ENCODE measurements at places on chromosomes 3 and 15.
A peak's percentile ranks its signal among the peaks of the same experiment; 100 is the strongest.

GRCh38 chr15:63938486-63939061, 104.8 kb upstream of the HERC1 start:
- no peak for DNase-seq

GRCh38 chr3:24521420-24522145, 26.9 kb upstream of the THRB start:
- DNase-seq: peak; percentile 64

GRCh38 chr15:38885001-38885400, 320.4 kb upstream of the RASGRP1 start:
- DNase-seq: no peak

DNA sequence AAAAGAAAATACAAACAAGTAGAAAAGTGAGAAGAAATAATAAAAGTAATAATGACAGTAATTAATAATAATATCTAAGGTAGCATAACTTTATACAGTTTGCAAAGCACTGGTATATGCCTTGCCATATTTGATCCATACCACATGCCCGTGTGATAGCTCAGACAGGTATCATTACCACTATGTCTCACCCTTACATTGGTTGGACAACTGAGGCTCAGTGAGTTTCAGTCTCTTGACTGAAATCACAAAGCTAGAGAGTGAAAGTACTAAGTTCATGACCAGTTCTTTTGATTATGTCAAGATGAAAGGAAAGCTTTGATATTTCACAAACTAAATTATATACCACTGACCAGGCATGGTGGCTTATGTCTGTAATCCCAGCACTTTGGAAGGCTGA, 408.9 kb downstream of the GAP43 start:
- no peak for DNase-seq

DNA sequence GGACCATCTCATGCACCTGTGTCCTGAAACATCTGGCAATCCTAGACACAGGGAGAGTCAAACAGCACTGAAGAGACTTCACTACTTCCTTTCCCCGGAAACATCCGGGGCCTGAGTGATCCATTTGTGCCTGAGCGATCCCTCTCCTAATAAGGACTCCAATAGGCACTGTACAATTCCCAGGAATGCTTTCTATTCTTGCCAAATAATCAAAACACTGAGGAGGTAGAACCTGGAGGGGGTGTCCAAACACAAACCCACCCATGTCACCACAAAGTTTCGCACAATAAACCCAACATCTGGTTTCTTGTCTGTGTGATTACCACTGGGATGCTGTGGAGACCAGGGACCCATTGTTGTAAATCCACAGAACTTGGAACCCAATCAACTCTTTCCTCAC, 205.0 kb downstream of the OPA1 start:
- no peak for DNase-seq

DNA sequence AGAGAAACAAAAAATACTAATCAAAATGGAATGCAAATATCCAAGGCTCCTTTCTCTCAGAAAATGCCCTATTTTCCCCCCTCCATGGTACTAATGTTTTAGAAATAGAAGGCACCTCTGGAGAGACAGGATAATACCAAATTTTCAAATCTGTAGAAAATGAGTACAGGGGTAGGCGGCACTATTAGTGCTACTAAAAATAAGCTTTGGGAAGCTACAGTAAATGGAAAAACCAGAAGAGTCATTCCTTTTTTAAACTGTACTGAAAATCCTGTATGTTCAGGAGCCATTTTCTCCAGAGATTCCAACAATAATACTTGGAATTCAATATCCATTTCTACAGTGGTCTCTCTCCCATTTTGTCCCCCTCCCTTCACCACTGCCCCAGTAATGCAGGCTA, 320.8 kb downstream of the RORA start:
- no peak for DNase-seq

- DNase-seq: no peak
Observed at GRCh38 chr15:55513152-55513551, 5.1 kb upstream of the DNAAF4 start.

GRCh38 chr3:50554553-50554952, 13.0 kb downstream of the C3orf18 start:
- no peak for DNase-seq

DNA sequence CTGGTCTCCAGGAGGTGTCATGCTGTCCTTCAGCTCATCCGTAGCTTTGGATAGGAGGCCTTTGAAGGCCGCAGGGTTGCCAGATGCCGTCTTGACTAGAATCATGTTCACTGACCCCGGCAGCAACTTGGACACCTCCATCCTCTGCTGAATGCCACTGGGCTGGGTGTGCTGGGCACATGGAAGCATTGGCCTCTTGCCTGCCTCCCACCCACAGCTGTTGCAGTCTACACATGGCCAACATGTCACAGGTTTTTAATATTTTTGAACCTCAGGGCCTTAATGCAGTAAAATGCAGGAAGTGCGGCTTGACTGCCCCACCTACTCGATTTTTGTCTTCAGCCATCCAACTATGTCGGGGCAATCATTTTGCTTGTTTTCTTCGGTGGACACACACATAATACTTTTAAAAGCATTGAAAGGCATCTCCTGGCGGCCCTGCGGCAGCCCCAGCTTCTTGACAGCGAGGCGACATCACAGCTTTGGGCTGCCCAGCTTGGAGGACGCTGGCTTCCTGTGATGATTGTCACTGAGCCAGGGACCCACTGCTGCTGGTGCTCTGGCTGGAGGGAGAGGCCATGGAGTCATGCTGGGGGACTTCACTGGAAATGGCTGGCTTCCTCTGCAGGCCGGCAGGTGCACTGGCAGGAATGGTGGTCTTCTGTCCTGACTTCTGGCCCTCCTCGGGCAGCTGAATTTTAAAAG, 31.6 kb upstream of the ACAD9 start:
- no peak for DNase-seq

GRCh38 chr15:74631935-74632560, 16.4 kb downstream of the CLK3 start:
- peak; percentile 79 for DNase-seq

DNA sequence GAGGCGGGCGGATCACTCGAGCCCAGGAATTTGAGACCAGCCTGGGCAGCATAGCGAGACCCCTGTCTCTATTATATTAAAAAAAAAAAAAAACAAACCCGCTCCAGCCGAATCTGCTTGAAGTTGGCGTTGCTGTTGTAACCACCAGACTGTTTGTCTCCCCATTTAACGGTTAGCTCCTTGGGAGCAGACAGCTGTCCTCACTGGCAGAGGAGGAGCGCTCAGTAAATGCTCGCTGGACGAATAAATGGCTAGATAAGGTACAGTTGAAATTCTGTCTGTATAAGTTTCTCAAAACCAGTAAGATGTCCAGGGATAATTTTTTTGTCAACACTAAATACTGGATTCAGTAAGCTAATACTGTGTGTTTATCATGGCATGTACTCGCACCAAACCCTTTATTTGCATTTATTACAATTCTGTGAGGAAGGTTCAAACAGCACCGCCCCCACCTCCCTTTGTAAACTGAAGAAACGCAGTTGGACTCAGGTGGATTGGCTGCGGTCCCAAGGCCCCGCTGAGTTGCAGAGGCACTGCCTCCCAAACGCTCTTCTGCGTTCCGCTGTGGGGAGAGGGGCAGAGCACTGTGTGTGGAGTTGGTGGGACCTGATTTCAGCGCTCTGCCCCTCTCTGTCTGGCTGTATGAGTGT, 1.1 kb downstream of the RCCD1 start:
- no peak for DNase-seq

DNA sequence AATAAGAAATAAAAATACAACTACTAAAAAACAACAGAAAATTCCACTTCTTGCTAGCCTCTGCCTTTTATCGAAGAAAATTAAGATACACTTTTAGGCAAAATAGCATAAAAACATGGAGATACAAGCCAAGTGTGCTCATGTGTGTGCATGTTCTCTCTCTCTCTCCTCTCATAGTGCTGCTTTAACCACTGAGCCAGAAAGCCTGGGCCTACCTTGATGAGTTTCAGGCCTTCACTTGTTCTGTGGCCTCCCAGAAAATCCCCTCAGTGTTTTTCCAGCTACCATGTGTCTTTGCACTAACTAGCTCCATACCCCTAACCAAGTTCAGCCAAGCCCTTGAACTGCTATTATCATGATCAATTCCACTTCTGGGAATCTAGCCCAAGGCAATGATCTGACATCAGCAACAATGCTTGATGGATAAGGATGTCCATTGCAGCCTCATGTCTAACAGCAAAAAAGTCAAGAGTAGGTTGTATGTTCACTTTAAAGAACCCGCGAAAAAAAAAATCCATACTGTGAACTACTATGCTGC, 18.1 kb downstream of the CYP11A1 start:
- DNase-seq: no peak

GRCh38 chr3:27310688-27311087, 58.5 kb downstream of the NEK10 start:
- no peak for DNase-seq

- DNase-seq: no peak
Observed at GRCh38 chr3:149442043-149442442, 32.5 kb upstream of the TM4SF4 start.

DNA sequence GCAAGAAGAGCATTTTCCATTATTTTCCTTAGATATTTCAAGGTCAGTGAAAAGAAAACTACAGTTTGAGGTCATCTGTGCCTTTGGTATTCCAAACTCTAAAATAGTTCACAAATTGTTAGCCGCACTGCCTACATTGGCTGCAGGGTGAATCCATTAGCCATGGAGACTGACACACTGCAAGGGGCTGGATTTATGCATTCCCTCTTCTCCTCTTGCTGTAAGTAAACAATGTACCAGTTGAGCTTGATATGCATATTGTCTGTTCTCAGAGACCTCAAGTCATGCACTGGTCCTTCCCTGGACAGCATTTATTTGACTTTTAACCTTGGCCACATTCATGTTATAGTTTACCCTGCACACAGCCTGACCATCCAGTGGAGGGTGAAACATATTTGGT, 50.2 kb upstream of the TNFSF10 start:
- no peak for DNase-seq

DNA sequence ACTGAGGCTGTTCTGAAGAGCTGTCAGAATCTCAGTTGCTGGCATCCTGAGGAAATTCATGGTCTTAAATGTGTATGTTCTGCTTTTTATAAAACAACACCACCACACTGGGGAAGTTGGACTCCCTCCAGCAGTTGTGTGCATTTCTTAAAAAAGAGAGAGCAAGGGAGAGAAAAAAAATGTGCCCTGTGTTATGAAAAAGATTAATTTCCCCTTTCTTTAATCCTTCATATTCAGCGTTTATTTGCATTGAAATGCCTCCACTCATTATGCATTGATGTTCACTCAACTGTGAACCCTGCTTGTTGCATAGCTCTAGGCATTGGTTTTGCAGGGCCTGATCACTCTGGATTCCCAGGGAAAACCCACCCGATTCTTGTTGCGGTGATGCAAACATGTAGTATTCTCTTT, 4.4 kb upstream of the ZNF609 start:
- DNase-seq: no peak

DNA sequence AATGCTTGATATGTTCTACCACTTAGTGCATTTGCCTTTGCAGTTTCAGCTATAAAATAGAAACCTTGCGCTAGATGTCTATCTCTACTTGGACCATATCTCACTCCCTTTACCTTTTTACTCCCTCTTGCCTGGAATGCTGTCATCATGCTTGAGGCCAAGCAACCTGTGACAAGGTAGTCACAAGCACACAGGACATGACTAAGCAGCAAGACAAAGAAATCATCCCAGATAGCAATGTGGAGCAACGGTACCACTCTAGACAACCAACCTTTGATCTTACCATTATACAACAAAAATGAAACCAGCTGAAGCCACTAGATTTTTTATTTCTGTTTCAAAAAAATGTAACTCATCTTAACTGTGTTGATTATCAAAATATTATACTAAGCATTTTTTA, 50.5 kb upstream of the SPSB4 start:
- no peak for DNase-seq

DNA sequence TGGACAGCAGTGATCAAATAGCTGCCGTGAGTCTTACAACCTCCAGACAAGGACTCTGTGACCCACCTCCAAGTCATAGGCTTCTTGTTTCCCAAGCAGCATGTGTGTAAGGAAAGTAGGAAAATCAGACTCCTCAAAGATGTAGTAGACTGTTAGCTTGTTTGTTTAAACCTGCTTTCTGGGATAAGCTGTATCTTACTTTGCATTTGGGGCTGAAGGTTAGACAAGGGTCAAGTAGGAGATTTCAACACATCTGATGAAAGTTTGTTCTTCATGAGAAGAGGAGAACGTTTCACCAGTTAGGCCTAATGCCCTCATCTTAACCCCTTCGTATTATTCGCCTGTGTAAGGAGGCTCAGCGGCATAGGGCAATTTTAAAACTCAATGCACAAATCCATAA, 756.4 kb upstream of the NR2F2 start:
- no peak for DNase-seq

DNA sequence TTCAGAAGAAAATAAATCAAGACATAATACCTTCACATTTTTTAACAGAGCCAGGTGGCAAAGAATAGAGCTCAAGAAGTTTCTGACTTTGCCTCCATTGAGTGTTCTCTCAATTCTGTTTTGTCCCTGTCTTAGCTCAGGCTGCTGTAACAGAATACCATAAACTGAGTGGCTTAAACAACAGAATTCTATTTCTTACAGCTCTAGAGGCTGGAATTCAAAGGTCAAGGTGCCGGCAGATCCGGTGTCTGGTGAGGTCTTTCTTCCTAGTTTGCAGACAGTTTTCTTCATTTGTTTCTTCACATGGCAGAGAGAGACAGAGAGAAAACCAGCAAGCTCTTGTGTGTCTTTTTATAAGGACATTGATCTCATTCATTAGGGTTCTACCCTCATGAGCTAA, 25.6 kb downstream of the IQCH start:
- DNase-seq: no peak

GRCh38 chr3:122183893-122184590, 574 bp downstream of the CASR start:
- peak; percentile 48 for DNase-seq

GRCh38 chr3:131850223-131850622, 184.6 kb downstream of the CPNE4 start:
- DNase-seq: no peak

DNA sequence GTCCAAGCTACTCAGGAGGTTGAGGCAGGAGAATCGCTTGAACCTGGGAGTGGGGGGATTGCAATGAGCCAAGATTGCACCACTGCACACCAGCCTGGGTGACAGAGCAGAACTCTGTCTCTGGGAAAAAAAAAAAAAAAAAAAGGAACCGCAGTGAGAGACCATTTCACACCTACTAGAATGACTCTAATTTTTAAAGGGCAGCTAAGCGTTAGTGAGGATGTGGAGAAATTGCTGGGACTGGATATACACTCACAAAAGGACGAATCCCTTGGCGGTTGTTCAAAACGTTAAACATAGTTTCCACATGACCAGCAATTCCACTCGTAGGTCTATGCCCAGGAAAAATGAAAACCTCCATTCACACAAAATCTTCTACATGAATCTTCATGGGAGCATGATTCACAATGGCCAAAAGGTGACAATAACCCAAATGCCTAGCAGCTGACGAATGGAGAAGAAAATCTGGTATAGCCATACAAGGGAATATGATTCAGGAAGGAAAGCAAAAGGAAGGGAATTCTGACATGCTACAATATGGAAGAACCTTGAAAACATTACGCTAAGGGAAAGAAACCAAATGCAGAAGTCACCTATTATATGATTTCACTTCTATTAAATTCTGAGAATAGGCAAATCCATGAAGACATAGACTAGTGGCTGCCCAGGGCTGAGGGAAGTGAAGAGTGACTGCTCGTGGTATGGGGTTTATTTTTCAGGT, 127.0 kb downstream of the CHSY1 start:
- DNase-seq: no peak

GRCh38 chr3:141412087-141412935, 44.0 kb downstream of the ZBTB38 start:
- DNase-seq: no peak

GRCh38 chr3:1734494-1735122, 364.1 kb upstream of the CNTN4 start:
- DNase-seq: no peak

All from WTC11 (cell line).